K562 (cell line): ENCODE measurements at places on chromosomes 12 and 14.

DNA sequence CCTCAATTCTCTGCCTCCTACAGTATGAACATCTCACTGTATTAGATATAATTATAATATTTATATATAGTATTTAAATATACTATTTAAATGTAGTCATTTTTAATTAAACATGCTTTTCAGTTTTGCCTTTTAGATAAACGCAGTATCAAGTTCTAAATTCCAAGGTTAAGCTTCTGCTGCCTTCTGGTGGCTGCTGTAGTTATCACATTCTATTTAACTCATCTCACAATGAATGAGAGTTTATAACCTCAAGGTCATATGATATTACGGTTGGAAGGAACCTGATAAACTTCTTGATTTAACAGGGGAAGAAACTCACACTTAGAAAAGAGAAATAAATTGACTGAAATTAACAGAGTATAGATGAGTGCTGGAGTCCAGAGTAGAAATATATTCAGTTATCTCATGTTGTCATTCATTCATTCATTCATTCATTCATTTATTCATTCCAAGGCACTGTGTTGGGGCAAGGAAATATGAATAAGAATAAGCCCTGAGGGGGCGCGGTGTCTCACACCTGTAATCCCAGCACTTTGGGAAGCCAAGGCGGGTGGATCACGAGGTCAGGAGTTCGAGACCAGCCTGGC, 31.9 kb downstream of the GUCY2C start:
- DNase-seq, result no peak

- no peak for DNase-seq
Observed at GRCh38 chr12:73181244-73181643, 909.1 kb downstream of the TRHDE start.

- DNase-seq, result peak; percentile 34
Observed at GRCh38 chr12:27780612-27781408, 774 bp upstream of the MANSC4 start.

DNA sequence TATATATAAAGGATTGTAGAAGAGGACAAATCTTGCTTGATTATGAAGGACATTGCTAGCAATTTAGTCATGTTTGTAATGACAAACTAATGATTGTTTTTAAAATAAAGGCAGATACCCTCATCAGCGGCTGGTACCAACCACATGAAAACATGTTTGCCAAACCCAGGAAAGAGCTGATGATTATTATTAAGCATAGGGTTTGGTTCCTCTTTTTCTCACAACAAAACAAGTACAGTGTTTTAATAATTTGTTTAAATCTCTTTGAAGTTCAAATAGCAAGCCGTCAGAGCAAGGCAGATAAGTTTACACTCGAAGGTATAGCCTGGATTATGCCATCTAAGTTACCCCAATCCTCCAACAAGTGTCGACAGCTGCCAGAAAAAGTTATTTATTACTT, 5.3 kb upstream of the SINHCAF start:
- DNase-seq, result no peak

DNA sequence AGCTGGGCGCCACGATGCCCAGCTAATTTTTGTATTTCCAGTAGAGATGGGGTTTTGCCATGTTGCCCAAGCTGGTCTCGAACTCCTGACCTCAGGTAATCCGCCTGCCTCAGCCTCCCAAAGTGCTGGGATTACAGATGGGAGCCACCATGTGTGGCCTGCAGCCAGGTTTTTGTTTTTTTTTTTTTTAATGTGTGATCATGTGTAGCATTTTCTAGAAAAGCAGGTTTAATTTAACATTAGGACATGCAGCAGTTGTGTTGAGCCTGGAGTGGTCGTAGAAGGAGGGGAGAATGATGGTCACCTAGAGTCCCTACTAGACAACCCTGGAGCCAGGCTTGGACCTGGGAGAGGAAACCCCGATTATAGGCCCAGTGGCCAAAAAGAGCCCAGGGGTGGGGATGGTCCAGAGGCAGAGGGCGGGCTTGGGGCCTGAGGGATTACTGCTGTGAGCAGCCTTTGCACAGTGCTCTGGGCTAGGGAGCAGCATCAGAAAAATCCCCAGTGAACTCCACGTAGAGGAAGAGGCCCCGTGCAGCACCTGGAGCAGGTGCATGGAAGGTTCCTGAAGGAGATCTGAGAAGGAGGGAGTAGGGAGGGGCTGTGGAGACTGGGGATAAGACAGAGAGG, 13.6 kb downstream of the DLK1 start:
- DNase-seq, result no peak

- peak; percentile 49 for DNase-seq
Observed at GRCh38 chr12:130506844-130507243, 169.2 kb downstream of the PIWIL1 start.

DNA sequence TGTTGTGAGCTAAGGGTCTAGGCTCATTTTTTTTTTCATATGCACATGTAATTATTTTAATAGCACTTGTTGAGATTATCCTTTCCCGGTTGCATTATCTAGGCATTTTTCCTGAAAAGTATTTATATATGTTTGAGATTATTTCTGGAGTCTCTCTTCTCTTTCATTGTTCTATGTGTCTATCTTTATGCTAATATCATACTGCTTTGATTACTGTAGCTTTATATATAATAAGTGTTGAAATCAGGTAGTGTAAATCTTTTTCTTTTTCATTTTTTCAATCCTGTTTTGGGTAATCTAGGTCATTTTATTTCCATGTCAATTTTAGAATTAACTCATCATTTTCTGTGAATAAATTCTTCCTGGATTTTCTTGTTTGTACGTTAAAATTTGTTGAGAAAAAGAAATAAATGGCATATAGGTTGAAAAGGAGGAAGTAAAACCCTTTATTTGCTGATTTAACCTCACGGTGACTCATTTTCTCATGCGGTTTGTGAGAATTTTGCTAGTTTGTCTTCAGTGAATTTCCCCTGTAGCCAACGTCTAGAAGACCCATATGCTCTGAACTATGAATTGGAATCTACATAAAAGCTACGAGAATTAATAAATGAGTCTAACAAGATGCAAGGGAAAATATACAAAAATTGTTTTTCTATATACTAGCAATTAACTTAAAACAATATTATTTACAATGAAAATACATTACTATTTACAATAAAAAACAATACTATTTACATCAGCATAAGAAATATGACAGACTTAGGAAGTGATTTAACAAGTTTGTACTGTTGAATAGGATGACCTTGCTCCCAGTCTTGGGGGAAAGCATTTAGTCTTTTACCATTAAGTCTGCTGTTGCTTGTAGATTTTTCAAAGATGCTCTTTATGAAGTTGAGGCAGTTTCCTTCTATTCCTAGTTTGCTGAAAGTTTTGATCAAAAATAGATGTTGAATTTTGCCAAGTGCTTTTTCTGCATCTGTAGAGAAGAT, 105.0 kb downstream of the SNAPC1 start:
- no peak for DNase-seq

DNA sequence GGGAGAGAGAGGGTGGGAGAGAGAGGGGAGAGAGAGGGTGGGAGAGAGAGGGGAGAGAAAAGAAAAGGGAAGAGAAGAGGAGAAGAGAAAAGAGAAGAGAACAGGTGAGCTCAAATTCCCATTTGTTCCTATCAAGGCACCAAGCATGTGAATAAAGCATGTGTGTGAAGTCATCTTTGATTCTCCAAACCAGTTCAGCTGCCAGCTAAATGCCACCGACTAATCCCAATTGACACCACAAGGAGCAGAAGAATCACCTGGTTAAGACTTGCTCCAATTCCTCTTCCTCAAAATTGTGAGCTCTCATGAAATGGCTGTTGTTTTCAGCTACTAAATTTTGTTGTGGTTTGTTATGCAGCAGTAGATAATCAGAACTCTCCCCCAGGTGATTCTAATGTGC, 188.9 kb downstream of the TMX1 start:
- no peak for DNase-seq

- DNase-seq, result no peak
Observed at GRCh38 chr14:59481871-59482540, 2.2 kb downstream of the L3HYPDH start.

DNA sequence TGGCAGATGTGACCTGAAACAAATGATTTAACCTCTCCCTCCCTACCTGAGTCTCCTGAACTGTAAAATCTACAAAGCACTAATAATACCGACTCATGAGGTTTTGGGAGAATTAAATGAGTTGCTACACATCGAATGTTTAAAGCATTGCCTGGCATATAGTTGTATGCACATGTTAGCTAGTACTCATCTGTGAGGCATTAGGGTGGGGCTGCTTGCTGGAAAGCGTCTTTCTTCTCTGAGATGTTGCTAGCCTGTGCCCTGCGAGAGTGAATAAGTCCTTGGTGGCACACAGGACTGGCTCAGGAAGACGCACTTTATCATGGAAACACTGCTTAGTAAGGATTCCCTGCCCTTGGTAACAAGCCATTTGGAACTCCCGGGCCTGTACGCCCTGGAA, 6.1 kb downstream of the RAPGEF3 start:
- DNase-seq, result no peak

DNA sequence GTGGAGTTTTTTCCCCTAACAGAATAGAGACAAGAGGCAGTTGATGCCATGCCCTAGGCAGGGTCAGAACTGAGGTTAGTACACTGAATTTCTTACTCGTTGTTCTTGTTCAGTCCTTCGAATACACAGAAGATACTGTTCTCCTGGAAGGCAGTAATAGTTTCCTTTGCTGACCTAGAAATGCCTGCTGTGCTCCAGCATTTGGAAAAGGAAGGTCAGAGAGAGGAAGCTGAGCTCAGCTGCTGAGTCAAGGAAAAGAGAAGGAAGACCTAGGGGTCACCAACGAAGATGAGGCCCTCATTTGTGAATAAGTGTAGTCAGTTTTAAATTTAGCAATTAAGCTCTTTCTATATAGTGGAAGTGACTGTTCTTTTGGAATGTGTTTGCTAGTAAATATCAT, 100.1 kb downstream of the CRADD start:
- DNase-seq, result no peak

DNA sequence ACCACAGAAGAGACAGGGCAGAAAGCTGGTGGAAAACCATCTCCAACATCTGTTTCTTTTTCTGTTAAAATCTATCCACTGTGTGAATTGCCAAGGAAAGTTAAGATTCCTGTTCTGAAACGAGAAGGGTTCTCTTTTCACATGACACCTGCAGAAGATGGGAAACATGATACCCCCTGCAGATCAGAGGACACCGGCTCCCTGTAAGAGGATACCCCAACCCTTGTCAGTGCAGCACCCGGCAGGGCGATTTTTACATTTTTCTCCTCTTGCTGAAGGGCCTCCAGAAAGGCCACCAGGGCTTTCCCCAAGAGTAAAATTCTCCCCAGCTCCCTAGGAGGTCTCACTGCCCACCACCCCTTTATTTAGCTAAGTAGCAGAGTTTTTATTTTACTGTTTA, 48.2 kb downstream of the DPF3 start:
- DNase-seq, result no peak

DNA sequence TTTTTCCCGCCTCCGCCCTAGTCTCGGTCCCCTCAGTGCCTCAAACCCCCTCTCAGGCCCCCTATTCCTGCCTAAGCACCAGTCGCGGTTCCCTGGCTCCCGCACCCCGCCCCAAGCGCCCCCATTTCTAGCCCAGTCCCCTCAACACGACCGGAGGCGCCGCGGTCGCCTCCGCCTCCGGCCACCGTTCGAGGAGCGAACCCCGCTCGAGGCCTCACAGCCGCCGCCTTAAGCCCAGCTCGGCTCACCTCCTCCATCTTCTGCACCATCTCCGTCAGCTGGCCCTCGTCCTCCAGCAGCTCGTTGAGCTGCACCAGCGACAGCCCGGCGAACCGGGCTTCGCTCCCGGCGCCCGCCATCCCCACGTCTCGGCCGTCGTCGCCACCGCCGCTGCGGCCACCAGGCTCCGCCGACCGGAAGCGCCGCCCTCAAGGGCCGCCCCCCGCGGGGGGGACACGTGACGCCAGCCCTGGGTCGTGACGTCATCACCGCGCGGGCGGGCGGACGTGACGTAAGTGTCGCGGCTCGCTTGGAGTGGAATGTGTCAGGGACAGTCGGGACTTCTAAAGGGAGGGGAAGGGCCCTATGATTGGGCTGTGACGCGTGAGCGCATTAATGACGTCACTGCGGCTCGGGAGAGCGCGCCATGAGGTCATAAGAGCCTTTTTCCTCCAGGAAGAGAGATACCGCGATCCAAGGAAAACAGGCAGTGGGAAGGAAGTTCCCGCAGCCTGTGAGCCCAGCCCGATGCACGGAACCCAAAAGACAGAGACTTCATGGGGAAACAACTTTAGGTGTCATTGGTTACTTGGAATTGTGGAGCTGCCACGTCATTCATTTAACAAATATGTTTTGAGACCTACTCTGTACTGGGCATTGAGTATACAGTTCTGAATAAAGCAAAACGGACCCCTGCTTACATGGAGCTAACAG, at the start of gene VPS37B:
TSS of gene VPS37B (minus strand) at position 421 of the 933 bp plus-strand sequence. CDS start at position 359, 62 bp downstream.
- DNase-seq, result peak; percentile 97

DNA sequence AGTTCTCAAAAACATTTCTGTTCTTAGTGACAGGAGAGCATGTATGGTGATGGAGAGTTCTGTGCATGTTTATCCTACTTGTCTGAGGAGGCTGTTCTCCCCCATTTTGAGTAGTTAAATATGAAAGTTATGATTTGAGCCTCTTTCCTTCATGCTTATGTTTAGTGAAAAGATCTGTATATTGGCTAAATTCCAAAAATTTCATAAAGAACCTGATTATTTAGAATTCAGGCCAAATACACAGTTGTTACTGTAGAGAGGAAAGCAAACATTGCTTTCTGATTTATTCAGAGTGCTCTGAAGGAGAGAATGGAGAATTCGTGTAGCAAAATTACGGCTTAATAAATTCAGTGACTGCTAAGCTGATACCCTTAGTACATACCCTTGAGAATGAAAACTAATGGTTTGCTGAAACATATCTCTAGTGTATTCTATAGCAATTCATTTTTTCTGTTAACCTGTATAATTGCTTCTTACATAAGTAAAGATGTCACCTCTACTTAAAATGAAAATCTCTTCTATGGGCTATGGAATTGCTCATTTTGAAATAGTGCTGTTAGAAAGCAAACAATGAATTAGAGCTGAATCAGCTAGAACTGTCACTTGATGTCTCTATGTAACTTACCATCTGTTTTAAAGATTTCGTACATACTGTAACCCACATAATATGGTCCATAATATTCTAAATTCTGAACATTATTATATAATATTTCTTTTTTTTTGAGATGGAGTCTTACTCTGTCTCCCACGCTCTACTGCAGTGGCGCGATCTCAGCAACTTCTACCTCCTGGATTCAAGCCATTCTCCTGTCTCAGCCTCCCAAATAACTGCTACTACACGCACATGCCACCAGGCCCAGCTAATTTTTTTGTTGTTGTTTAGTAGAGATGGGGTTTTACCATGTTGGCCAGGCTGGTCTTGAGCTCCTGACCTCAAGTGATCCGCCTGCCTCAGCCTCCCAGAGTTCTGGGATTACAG, 417.0 kb upstream of the RGS6 start:
- no peak for DNase-seq

DNA sequence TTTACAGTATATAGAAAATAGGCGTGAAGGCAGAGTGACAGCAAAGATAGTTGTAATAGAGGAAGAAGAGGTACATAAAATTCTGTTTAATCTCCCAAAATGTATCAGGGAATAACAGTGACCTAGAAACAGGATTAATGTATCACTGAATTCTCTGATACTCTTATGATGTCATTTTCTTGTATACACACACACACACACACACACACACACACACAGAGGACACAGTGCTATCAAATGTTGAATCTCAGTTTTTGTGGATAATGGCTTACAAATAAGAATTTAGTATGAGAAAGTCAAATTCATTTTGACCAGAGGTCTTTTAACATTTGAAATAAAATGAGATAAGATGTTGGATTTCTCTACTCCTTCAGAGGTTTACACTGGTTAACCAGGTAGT, 4.3 kb upstream of the LRIG3 start:
- DNase-seq, result no peak
